ENCODE measurements at places on chromosomes 6 and 20.

GRCh38 chr6:13248053-13248452 is 80.3 kb downstream of the TBC1D7 start:
- no peak for DNase-seq

DNA sequence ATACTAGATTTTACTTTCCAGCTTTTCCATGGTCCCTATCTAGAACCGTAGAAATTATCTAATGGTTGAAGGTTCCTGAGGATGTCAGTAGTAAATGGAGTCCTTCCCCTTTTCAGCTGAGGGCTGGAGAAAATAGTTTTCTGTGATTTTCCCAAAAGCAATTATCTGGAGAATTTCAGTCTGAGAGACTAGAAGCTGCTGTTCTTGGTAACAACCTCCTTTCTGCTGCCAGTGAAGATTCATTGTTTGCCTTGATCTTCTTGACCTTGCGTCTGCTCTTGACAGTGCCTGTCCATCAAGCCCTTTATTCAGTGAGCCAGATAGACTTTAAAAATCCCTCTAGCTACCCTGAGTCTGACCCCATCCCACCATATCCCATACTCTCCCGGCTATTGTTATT is 73.1 kb downstream of the PHACTR2 start:
- DNase-seq: peak; percentile 28

DNA sequence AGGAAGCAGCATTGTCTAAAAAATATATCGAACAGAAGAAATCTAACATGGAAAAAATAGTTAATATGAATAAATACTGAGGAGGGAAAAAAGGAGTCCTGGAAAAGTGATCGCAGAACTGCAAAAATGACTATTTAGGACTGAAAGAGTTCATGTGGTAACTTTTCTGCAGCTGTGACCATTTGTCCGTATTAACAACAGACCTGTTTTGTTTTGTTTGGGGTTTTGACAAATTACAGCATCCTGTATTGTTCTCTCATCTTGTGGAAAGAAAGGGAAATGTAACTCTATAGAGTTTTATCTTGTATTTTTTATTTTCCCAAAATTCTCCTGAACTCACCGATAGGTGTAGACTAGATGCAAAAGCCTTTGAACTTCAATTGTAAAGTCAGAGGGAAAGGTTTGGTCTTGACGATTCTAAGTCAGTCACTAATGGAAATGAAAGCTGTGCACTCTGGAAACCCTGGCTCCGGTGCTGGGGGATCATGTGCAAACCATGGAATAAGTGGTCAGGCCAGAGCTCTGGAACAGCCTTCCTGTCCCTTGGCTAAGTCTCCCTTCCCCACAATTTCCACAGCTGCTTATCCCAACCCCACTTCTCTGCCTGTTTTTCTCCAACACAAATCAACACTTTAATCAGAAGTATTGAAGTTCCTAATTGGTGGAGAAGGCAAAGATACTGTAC is 51.2 kb upstream of the MARCKS start:
- DNase-seq: no peak

- DNase-seq: peak; percentile 93
These were observed 133.3 kb downstream of the ELOVL4 start for GRCh38 chr6:79813854-79814709.

GRCh38 chr20:2108987-2109386 is 7.4 kb downstream of the STK35 start:
- no peak for DNase-seq

DNA sequence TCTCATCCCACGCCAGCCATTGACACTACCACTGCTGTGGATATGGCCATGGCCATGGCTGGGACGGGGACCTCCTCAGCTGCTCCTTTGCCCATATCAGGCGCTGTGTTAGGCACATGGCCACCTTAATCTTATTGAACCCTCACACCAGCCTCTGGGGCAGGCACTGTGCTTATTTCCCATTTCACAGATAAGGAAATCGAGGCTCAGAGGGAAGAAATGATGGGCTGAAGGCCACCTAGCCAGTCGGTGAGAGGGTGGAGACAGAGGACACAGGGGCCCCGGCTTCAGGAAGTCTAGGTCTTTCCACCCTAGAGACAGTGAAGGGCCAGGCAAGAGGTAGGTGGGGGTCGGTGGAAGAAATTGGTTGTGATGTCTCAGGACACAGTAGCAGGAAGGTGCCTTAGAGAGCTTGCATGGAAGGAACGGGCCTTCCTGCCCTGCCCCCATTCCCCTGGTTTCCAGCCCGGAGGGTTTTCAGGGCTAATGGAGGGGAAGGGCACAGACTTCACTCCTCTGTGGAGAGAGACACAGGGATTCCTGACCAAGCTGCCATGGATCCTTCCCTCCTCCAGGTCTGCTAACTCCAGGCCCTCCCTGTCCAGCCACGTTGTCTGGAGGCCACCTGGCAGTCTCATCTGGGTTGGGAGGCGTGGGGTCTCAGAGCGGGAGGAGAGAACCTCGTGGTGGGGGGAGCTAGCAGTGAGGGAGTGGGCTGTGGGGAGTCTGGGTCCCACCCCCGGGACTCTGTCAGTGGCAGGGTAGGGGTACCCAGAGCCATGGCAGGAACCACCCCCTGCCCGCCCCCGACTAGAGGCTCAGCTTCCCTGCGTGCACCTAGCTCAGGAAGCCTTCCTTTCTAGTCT is 120.4 kb downstream of the VEGFA start:
- no peak for DNase-seq

DNA sequence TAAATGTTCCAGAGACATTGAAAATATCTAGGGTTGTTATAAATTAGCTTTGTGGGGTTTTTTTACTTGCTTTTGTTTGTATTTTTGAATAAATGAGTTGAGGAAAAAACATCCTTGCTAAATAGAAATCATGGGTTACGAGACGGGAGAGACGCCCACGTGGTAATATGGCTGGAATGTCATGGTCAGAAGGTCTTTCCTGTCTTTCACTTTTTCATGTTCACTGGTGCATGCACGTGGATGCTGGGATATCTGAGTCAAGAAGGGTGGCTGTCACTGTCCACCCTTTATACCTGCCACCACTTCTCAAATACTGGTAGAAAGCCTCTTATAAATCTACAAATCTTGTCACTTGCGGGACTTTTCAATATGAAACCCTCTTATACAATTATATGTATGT is 258.7 kb upstream of the AGPAT4 start:
- no peak for DNase-seq

GRCh38 chr20:17794400-17794799 is 94.6 kb downstream of the BANF2 start:
- no peak for DNase-seq

GRCh38 chr6:128739112-128739511 is 143.8 kb upstream of the LAMA2 start:
- DNase-seq: no peak

DNA sequence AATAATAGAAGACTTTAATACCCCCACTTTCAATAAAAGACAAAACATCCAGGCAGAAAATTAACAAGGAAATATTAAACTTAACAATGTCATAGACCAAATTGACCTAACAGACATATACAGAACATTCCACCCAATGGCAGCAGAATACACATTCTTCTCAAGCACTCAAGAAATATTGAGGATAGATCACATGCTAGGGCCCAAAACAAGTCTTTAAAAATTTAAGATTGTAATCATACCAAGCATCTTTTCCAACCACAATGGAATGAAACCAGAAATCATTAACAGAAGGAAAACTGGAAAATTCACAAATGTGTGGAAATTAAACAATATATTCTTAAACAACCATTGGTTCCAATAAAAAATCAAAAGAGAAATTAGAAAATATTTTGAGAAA is 161.0 kb downstream of the COL12A1 start:
- no peak for DNase-seq

GRCh38 chr6:71284785-71285184 is 3.8 kb upstream of the OGFRL1 start:
- DNase-seq: no peak

- no peak for DNase-seq
These were observed 210.4 kb downstream of the ALDH8A1 start for GRCh38 chr6:134739299-134740026.
